ENCODE measurements at places on chromosomes 5 and 9. TPM values are rescaled to one million over a fixed set of nuclear protein-coding genes. Genes with fewer than 3 reads are reported as not detected.

DNA sequence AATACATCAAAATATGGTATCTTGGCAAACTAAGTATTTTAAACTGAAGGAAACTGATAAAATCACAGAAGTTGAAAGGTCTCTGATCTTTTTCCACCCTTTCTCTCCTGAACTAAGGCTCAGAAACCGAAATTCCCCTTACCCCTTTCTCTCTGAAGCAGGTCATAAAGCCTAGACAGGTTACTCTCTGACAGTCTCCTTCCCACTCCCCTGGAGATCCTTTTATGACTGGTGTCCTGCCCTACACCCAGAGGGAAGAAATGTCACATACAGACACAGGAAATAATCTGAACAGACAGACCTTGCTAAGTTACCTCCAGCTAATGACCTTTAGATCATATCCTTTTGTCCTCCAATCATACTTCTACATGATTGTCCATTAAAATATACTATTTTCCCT, 127.4 kb downstream of the HCN1 start:
- no peak for DNase-seq

TLX3 gene
- total RNA-seq, result not detected

DNA sequence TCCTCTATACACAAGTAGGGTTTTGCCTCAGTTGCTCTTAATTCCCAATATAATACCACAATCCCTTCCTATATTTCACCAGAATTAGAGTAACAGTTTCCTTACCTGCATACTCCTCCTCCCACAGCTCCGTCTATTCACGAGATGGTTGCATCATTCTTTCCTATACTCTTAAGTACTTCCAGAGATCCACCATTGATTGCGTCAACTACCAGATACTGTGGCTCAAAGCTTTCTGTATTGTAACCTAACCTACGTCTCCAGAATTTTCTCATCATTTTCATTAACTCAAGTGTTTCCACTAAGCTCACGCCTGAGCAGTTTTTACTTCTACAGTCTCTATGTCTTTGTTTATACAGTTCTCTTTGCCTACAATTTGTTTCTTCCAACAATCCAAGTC, 31.2 kb upstream of the MINAR2 start:
- no peak for DNase-seq

- DNase-seq, result no peak
Observed at GRCh38 chr9:6924988-6925563, 167.3 kb downstream of the KDM4C start.

GRCh38 chr5:149381986-149382338, 2.9 kb upstream of the IL17B start:
- peak; percentile 82 for DNase-seq

ISOC1 gene
- total RNA-seq, result 23.3 TPM

SNCAIP gene
- not detected for total RNA-seq

DNA sequence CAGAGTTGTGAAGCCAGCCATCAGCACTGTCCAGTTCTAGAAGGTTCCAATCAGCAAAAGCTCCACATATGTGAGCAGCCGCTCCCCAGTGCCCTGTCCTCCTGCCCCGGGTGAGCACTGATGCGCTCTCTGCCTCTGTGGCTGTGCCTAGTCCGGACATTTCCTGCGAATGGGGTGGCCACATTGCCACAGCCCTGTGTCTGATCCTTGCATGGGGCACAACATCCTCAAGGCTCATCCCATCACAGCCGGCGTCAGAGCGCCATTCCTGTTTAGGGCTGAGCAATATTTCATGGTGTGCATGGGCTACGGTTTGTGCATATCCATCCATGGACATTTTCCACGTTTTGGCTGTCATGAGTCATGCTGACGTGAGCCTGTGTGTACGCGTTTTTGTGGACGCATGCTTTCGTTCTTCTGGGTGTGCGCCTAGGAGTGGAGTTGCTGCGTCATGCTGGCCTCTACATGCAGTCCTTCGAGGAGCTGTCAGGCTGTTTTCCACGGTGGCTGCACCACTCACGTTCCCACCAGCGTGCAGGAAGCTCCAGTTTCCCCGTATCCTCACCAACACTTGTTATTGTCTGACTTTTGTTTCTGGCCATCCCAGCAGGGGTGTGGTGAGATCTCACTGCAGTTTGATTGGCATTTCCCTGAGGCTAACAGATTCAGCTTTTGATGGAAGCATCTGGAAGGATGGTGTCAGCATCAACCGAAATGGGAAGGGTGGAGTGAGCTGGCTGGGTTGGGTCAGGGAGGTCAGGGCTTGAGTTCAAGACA, 9.7 kb upstream of the SLC6A18 start:
- no peak for DNase-seq

SMIM32 gene
- not detected for total RNA-seq

PCDHA11 gene
- total RNA-seq, result not detected

DNA sequence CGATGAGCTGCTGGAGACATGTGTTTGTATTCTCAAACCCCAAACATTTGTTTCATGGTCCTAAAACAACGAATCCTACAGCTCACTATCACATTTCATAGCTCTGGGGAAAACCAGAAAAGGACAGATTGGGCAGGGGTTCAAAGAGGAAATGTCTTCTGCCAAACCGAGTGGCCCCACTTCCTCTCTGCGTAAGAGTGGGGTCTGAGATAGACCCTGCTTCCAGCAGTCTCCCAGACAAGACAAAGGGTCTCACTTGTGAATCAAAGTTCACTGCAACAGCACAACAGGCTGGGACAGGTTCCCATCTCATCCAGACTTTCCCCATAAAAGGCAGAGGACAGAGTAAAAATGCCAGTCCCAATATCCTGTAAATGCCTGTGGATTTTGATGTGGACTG, 276.2 kb upstream of the SLC24A2 start:
- no peak for DNase-seq

HMGCS1 gene
- total RNA-seq, result 158 TPM

DNA sequence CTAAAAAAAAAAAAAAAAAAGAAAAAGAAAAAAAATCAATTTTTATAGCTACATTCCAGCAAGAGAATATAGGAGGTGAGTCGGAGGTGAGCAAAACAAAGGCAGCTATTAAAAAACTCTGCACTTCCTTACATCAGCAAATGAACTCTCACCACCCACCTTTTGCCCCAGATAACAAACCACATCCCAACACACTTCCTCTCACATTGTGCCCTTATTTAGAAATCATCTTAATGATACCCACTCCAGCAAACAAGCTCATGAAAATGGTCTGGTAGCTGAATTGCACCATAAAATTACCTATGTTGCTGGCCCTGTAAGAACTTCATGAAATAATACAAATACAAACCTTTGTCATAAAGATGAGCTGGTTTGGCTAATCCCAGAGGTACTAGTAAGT, 82.9 kb downstream of the CEMIP2 start:
- peak; percentile 52 for DNase-seq

NEUROG1 gene
- not detected for total RNA-seq

GRCh38 chr5:107040907-107041306, 629.8 kb downstream of the EFNA5 start:
- DNase-seq, result no peak

DNA sequence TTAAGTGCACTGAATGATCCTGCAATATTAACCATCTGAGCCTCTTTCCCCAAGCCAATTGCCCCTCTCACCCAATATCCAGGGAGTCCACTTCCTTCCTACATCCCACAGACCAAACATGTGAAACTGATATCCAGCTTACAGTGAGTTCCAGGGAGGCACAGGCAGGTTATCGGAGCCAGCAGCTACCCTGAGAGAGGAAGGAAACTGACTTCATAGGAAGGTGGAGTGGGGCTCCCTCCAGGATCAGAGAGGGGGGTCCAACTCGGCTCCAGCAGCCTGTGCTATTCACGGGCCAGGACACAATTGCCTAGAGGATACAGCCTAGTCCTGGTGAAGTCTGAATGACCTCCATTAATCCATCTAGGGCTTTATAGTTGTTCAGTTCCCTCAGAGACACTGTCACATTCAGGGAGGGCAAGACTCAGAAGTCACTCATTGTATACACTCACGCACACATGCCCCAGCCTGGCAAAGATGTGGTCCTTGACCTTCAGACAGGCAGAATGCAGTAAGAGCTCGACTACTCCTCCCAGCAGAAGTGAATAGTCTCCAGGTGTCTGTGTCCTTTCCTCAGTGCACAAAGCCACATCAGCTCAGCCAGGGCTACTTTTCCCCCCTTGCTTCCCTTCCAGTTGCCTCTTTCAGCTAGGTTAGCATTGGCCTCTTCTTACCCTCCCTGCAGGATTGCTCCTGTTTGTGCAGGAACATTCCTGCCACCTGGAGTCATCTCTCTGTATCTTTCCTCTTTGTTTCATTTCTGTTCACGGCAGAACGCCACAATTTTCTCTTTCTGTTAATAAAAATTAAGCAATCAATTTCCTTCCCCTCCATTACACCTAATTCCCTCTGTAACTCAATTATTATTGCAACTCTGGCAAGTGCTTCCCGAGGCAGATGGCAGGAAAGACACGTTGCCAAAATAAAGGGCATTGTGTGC, 501.7 kb downstream of the ARHGEF28 start:
- no peak for DNase-seq

GRCh38 chr9:116685166-116685565, 1.9 kb upstream of the TRIM32 start:
- no peak for DNase-seq

DNA sequence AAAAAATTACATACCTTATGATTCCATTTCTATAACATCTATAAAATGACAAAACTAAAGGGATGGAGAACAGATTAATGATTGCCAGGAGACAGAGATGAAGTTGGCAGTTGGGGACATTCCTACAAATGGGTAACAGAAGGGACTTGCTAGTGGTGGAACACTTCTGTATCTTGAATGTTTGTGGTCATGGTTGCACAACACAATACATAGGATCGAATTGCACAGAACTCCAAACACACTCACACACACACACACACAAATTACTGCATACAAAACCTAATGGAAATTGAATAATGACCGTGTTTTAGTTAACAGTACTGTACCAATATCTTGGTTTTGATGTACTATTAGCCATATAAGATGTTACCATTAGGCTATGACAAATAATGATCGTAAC, 330.7 kb upstream of the POU5F2 start:
- no peak for DNase-seq

GRCh38 chr9:130158001-130158400, 14.2 kb upstream of the NCS1 start:
- DNase-seq, result no peak

SIL1 gene
- 30.3 TPM for total RNA-seq

- no peak for DNase-seq
Observed at GRCh38 chr9:14345354-14346230, 31.7 kb upstream of the NFIB start.

RANBP3L gene
- total RNA-seq, result not detected

DNA sequence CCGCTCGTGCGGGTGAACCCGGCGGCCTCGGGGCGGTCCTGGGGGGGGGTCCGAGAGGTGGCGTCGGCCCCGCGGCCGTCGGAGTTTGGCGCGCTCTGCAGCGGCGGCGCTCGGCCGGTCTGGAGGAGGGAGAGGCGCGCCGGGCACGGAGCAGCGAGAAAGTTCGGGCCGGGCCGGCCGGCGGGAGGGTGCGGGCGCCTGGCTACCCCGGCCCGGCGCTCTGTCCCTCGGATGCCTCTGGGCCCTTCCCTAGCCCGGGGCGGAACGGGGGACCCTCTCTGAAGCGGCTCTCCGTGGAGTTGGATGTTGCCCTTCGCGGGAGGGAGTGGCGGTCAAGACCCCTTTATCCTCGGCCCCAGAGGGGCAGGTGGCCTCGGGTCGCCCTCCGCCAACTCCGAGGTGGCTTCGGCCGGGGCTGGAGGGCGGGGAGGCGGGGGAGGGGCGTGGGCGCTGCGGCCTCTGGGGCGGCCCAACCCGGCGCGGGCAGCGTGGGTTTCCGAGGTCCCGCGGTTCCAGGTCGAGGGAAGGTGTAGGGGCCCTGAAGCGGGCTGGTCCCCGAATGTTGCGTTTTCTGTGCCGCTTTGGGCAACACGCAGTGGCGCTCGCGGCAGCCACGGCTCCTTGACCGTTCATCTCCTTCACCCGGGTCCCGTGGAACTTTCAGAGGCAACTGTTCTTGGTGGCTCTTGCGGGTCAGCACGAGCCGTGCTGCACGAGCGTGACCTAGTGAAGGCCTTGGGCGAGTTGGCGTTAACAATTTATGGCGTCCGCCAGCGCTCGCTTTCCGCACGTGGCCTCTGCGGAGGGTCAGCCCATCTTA, 290.5 kb downstream of the DOCK8 start:
- DNase-seq, result peak; percentile 22

LHX6 gene
- total RNA-seq, result not detected

NLN gene
- 23.7 TPM for total RNA-seq

GABRA6 gene
- total RNA-seq, result not detected

- DNase-seq, result no peak
Observed at GRCh38 chr9:627336-627970, 214.0 kb upstream of the DMRT1 start.

GRCh38 chr9:112849363-112849922, 41.2 kb downstream of the SLC46A2 start:
- peak; percentile 38 for DNase-seq

GRCh38 chr5:107593009-107593408, 77.7 kb downstream of the EFNA5 start:
- DNase-seq, result no peak

TMEM252 gene
- total RNA-seq, result not detected

DNA sequence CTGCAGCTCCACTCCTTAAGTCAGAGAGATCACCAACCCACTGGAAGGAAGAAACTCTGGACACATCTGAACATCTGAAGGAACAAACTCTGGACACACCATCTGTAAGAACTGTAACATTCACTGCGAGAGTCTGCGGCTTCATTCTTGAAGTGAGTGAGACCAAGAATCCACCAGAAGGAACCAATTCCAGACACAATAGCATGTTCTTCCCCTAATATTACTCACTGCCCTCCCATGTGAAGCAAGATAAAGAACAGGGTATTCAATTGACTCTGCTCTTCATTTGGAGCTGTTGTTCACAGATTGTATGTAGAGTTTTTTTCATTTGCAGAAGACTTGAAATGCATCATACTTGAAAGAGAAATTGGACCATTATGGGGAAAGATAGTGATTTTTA, 10.8 kb downstream of the SAXO1 start:
- no peak for DNase-seq
